Small intestine (tissue), 16 donors: ENCODE measurements at places on chromosomes 13 and 19. TPM values are rescaled to one million over a fixed set of nuclear protein-coding genes. Genes with fewer than 3 reads are reported as not detected.

SACS gene
- 2.7 TPM for polyA plus RNA-seq

CDX2 gene
- polyA plus RNA-seq, result 66.2 TPM

CATSPERD gene
- polyA plus RNA-seq, result not detected

IGSF23 gene
- 10.9 TPM for polyA plus RNA-seq

FREM2 gene
- polyA plus RNA-seq, result 9.1 TPM
